Mesenteric fat pad (tissue), 1 donor: ENCODE measurements at places on chromosomes 5 and 9. TPM values are rescaled to one million over a fixed set of nuclear protein-coding genes. Genes with fewer than 3 reads are reported as not detected.

DNA sequence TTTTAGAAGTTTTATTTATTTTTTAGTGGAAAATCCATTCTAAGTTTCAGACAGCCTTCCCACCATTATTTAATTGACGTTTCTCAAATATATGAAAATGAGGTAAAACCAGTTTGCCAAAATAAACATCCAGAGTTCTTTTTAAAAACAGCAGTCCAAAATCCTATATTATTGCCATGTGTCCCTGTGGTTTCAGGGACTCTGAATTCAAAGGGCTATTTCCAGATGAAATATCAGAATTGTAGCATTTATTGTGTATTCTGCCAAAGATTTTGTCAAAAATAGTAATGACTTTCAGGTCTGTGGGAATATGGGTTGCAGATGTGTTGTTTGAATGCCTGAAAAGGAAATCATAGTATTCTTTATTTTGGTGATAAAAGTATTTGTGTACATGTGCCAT, 41.6 kb downstream of the XRCC4 start:
- no peak for DNase-seq

DNA sequence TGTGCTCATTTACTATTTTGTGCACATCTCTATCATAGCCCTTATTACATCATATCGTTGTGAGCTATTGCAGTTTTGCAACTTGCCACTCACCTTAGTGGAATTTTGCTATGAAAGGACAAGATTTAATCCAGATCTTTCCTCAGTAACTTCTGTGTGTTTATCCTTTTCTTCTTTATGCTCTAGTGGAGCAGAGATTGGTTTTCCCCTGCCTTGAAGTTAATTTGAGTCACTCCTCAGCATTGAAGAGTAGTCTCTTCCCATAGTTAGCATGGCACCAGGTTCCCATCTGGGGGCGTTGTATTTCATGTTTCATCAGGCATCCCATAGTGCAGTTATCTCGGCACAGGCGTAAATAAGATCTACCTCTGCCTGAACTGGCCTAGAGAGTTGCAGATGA, 510.4 kb downstream of the PSAT1 start:
- DNase-seq: no peak

DNA sequence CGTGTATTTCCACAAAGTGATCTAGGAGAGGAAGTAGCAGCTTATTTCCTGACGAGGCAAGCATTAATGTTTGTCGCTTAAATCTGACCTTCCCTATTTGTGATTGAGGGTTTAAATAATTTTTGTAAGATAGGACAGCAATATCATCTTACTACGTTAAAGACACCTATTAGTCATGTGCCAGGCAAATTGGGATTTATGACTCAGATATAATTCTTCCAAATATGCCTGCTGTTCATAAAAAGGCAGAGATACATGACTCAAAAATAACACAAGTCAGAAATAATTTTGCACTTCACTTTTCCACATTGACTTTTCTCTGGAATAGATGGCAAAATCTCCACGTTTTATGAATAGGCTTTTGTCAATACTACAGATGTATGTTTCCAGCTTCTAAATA, 43.0 kb upstream of the CDH12 start:
- DNase-seq: no peak

GRCh38 chr5:89878140-89879132, 531.1 kb downstream of the CETN3 start:
- DNase-seq: no peak

DNA sequence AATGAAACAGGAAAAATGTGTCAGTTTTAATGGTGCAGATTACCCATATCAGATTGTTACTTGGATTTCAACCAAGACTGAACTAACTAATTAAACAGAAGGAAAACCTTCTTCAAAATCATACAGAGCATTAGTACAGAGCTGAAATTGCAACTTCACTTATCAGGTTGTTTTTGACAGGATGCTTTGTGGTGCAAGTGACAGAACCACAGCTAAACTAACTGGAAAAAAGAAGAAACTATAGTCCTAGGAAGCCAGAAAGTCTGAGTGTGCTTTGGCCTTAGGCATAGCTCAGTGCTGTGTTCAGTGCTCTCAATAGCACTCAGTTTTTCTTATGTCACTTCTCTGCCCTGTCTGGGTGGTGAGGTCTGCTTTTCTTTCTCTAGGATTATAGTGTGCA, 267.4 kb downstream of the CHSY3 start:
- no peak for DNase-seq

DNA sequence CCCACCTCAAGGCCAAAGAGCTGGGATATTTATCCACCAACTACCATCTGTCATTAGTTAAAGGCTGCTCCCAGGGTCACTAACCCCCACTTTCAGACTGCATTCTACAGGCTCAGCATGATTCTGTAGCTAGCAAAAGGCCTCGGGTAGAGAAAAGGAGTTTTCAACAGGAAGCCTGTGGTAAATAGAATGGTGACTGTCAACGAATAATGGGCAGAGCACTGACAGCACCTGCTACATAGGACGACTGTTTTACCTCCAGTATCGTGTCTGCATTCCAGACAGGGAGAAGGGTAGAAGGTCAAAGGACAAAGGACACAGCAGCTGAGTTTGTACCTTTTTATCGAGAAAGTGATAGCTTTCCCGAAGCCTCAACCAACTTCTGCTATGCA, 20.3 kb downstream of the MFAP3 start:
- no peak for DNase-seq

- DNase-seq: no peak
Observed at GRCh38 chr9:129373361-129373760, 195.3 kb upstream of the IER5L start.

GRCh38 chr9:86079865-86080469, 19.4 kb downstream of the GOLM1 start:
- DNase-seq: no peak

- DNase-seq: no peak
Observed at GRCh38 chr5:31334061-31334860, 140.8 kb downstream of the CDH6 start.

DNA sequence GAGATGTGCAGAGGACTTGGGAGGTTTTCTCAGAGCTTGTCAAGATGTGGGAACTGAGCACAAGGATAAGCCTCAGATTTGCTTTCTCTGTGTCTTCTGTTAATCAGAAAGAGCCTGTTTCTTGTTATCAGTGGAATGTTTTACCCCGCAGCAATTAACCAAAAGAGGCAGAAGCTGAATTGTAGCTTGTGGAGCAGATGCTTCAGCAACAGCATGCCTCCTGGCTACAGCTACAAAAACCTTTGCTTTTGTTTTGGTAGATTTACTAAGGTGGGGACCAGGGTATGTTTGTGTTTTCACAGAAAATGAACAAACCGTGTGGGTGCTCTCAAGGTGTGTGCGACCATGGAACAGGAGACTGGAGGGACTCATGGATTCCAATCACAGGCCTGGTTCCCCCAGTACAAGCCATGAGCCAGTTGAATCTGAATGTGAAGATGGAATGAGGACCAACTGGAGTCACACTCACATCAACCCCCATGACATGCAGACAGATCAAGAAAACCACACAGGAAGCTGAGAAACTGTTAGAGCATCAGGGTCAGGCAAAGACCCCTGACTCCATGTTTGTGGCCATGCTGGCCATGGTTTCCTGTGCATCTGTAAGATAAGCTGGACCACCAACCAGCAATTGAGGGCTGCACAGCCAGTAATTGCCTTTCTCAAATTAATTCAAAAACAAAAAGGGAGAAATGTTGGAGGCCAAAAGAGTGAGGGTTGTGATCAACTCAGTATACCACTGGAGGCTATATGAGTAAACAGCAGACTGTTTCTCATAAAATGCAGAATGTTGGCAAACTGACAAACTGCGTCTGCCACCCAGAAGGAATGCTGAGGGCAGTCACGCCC, 6.9 kb downstream of the UGT3A2 start:
- DNase-seq: no peak

DNA sequence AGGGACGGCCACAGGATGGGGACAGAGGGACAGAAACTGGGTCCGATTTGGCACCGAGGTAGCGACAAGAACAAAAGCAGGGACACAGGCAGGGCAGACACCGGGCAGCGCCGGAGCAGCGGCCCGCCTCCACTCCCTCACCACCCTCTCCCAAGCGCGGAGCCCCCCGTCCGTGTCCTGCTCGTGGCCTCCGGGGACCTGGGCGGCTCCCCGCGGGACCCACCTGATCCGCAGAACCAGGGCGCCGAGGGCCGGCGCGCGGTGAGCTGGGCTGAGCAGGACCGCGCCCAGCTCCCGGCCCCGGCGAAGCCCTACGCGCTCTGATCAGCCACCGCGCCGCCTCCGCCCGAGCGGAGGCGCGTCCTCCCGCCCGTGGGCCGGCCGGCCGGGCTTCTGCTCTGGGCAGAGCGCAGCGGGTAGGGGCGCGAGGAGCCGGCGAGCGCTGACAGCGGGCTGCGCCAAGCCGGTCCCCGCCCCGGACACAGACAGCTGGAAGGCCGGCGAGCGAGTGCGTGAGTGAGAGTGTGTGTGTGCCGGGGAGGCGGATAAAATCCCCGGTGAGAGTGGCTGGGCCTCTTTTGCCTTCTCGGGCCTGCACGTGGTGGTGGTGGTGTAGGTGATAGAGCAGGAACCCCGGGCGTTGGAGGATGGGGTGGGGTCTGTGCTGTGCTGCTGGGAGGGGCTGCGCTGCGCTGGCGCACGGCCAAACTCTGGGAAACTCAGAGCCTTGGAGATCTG, at the start of gene GGTA1:
TSS of gene GGTA1 (minus strand) at position 418 of the 738 bp plus-strand sequence. CDS start 31,922 bp downstream, outside the sequence.
- DNase-seq: peak; percentile 91

- DNase-seq: no peak
Observed at GRCh38 chr9:106753155-106753671, 109.8 kb upstream of the ZNF462 start.

DNA sequence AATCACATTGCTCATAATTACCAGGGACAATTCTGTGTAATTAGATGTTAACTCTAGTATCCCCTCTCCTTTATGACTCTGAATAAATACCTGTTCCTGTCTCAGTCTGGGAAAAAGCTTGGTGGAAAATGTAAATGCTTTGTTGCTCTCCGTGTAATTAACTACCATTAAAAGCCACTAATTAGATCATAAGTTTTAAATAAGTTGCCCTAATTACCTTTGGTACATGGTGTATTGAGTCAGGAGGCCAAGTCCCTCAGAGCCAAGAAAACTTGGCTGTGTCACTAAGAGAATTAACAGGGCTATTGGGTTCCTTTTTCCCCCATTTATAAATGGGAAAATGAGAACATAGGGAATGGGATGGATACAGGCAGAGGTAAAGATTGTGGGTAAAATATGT, 617.6 kb downstream of the TLR4 start:
- no peak for DNase-seq

GRCh38 chr9:33125871-33126823, 41.0 kb downstream of the B4GALT1 start:
- no peak for DNase-seq

DNA sequence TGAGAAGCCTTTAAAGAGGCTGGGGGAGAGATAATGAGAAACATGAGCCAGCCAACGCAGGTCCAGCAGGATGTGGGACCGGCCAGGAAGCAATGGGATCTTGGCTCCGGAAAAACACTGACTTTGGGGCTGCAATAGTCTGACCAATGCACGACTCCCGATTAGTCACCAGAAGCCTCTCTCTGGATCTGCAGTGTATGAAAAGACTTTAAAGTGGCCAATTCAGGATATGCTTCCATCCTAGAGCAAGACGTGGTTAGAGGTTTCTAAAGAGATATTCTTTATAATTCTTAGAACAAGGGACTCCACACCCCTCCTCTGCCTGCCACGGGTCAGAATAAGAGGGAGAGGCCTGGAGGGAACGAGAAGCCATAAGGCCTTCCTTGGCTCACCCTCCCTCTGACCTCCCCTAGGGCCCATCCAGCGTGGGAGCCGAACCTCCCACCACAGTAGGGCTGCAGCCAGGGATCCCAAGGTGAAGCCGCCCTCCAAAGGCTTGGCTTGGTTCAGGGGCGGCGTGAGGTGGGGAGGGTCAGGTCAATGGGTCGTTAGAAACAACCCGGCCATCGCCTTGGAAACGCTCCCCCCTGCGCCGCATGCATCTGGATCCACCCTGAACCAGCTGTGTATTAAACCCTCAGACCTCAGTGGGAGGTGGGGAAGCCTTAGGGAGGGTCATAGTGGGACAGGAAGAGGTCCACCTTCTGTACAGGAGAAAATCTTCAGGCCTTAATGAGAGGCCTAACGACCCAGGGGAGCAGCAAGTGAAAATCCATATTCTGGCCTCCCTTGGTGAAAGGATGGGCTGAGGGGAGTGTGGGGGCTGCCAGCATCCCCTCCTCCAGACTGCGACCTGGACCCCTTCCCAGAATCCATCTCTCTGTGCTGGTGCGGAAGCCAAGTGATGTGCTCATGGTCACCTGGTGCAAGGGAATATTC, 11.1 kb downstream of the FGF1 start:
- no peak for DNase-seq

DNA sequence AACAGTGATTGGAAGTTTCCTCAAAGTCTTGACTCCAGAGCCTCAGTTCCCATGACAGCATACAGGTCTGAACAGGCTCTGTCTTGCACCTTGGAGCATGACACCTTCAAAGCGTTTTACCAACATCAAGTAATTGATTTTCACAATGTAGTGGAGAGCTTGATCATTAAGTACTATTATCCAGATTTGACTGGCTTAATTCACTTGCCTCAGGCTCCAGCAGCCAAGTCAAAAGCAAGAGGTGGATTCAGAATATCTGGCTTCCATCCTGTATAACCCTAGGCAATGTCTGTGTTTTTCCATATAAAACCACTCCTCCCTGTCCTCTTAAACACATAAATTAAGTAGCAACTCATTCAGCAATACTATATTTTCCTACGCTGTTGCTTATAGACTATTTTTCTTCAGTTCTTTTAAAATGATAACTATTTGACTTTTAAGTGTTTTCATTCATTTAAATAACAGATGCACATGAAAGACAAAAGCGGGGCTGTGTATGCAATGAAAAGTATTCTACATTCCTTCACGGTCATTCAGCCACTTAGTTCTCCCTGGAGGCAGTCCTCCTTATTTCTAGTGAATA, 150.8 kb upstream of the RANBP3L start:
- no peak for DNase-seq

DNA sequence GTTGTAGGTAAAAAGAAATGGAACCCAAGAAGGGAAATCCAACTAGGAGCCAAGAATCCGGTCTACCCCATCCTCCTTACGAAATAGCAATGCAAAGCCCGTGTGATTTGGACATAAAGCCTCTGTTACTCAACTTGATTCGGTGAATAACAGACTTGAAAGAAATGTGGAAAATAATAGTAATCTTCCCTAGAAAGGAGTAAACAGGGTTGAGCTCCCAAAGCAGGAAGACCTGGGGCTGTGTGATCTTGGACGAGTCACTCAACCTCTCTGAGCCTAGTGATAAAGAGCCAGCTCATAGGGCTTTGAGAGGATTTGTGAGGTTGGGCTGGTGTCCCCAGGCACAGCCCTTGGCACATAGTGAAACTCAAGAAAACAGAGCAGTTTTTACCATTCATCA, 42.7 kb upstream of the IL17B start:
- no peak for DNase-seq

The PPP1R2B gene
- not detected for total RNA-seq

The GDA gene
- total RNA-seq: 0.32 TPM

The DAPK1 gene
- 38.3 TPM for total RNA-seq

The WNK2 gene
- total RNA-seq: 1.1 TPM

The IL9 gene
- not detected for total RNA-seq

The TTC23L gene
- not detected for total RNA-seq

The NFIB gene
- total RNA-seq: 143 TPM

The SLC6A18 gene
- not detected for total RNA-seq

The FCN2 gene
- 1.2 TPM for total RNA-seq

The LRRC14B gene
- total RNA-seq: not detected

The PTPRD gene
- 18.0 TPM for total RNA-seq

The KIF4B gene
- total RNA-seq: not detected

The LRRC70 gene
- total RNA-seq: 9.4 TPM

The ABLIM3 gene
- total RNA-seq: 190 TPM

The ADCY2 gene
- total RNA-seq: 1.2 TPM

The S1PR3 gene
- total RNA-seq: 13.9 TPM

The CFAP77 gene
- total RNA-seq: not detected

The PCDHGB3 gene
- 2.7 TPM for total RNA-seq

The MACROH2A1 gene
- total RNA-seq: 170 TPM
